ENCODE measurements at places on chromosomes 16 and 17.
A peak's percentile ranks its signal among the peaks of the same experiment; 100 is the strongest.

DNA sequence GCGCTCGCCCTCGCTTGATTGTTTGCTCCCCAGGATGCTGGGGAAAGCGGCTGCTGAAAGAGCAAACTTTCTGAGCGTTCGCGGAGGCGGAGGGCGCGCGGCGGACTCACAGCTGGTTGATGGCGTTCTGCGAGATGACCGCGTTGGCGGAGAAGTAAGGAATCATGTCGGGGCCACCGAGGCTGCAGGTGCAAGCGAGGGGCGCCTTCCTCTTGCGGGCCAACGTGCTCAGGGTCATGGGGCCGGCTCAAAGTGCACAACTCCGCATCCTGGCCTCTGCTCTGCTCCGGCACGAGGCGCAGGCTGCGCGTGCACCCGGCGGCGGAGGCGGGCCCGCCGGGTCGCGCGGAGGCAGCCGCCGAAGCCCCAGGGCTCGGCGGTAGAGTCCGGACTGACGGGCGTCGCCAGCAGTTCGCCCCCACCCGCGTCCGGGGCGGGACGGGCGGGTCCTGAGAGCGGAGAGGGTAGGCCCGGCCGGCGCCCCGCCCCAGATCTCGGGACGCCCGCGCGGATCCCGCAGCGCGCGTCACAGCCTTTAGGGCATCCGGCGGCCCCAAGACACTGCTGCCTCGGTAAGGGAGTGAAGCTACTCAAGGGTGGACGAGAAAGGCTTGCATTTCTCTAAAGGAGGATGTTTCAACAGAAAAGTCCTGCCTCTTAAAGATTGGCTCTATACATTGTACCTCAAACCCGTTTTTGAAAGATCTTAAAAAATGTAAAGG lies 138.5 kb upstream of the CORO6 start:
- DNase-seq = peak; percentile 94

- no peak for DNase-seq
Measured at GRCh38 chr17:63332286-63332685, 113.8 kb downstream of the CYB561 start.

DNA sequence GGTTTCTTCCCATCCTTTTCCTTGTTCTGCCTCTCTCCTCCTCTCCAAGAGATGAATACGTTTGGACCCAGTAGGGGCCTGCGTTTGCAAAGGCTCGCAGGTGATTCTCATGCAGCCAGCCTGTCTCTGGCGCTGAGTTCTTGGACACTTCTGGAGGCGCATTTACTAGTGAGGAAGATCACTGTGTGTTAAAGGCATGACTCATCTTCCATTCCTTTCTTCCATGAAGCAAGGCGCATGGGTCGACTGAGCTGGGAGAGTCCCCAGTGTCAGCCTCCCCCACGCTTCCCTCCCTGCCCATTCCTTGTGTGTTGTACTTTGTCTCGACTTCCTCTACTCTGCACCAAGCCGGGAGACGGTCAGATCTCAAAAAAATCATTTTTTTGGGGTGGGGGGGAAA lies 159.9 kb upstream of the EEF2KMT start:
- DNase-seq = no peak

DNA sequence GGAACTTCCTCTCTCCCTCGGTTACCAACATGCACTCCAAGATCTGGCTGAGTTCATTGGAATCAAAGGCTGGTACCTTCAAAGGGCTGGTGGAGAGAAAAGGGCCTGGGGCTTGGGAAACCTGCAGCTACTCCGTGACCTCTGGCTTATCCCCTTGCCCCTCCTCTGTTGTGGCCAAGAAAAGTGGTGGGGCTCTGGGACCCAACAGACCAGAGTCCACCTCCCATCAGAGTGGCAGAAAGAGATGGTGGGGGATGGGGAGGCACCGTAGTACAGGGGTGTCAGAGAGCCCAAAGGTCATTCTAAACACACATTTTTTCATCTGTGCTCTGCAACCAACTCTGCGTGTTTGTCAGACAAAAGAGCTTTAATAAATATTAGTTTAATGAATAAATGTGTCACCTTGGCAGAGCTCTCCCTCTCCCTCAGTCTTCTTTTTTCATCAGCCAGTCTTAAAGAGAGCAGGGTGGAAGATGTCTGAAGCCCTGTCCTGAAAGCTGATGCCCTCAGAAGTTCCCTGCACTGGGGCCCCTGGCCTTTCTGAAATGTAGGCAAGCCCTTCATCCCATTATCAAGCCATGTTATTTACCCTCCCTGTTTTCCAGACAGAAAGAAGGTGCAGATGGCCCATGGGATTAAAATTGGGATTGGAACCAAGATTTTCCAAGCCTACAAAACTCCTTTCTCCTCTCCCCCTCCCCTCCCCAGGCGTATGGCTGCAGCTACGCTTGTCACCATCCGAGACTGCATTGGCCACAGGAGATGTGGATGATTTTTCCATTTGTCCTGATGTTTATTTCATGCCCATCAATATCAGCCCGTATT lies 227.3 kb downstream of the CCDC182 start:
- no peak for DNase-seq

DNA sequence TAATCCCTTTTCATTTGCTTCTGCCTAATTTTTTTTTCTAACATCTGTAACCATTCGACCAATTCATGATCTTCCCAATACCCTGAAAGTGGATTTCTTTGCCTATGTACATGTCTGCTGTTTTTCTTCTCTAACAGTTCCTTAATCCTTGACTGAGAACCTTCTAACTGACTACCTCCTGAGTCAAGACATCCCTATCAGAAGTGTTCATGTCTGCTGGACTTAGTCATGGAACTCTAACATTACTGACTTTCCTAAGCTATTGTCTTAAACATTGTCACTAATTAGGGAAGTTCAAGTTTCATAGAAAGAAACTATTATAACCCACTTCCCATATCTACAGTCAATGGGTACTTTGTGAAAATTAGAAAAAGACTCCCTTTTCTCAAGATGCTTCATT lies 52.4 kb upstream of the IRX5 start:
- no peak for DNase-seq

GRCh38 chr17:58615768-58616659 lies 75.8 kb downstream of the TEX14 start:
- DNase-seq = no peak

DNA sequence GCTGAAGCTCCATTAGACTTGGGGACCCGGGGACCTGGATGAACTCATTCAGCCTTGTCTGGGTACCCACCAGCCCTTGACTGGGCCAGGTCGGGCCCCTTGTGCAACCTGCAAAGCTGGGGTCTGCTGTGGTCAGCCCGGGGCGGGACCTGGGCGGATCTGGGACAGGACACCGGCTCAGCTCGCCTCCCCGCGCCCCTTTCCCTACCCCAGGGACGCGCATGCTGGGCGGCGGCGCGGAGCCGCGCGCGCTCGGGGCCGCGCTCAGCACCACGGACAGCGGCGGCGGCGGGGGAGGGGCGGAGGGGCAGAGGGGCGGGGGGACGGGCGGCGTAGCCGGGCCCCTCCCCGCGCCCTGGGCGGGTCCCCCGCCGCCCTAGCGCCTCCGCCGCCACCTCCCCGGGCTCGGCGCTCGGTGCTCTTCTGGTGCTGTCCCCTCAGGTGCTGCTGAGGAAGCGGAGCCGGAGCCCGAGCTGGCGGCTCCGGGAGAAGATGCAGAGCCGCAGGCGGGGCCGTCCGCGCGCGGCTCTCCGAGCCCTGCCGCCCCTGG lies 7.4 kb downstream of the ACD start:
- no peak for DNase-seq

DNA sequence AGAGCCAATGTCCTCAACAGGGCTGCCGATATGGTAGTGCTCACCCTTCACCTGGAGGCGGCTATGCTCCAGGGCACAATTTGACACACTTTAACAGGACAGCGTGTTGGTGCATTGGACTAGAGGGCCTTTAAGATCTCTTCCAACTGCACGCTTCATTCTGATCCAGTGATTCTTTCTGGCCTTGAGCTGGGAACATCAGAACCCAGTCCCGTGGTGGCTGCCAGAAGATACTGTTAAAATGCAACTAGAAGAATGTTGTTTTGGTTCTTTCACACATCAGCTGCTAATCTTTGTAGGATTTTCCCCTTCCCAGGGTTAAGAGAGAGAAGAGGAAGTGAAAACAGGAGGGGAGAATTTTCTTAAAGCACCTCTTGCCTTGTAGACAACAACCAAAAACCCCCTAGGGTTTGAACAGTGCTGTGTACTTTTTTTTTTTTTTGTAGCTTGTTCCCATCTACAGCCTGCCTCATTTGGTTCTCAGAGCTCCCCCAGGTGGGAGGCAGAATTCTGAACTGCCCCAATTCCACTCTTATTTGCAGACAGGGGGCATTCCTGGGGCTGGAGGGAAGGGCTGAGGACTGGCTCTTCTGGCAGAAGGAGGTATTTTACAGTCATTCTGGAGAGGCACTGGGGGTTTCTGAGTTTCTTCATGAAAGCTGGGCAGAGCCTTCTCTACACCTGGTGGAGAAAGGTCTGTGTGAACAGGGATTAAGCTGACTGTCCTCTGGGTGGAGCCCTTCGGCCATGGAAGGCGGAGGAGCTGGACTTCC lies 32.4 kb downstream of the SMARCE1 start:
- peak; percentile 69 for DNase-seq

GRCh38 chr17:65523853-65524664 lies 37.4 kb downstream of the AXIN2 start:
- DNase-seq = no peak

GRCh38 chr17:57213180-57213825 lies 43.0 kb upstream of the MSI2 start:
- DNase-seq = no peak

DNA sequence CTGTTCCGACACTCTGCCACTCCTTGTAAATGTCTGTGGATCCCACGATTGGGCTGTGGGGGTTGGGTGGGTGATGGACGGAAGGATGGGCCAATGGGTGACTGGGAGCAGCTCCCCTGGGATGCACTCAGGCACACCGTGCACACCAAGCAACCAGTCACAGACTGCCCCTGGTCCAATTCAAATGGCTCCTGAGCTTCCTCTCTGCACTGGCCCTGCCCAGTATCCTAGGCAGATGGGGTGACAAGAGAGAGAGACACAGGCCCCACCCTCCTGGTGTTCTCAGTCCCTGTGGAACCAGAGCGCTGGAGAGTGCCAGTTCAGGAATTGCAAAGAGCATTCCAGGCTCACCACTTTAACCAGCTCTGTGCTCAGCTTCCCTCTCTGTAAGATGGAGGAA lies 32.8 kb downstream of the BEAN1 start:
- DNase-seq = no peak

Data from OCI-M1 (cell line).